ENCODE measurements at places on chromosomes 1 and 21. TPM values are rescaled to one million over a fixed set of nuclear protein-coding genes. Genes with fewer than 3 reads are reported as not detected.

DNA sequence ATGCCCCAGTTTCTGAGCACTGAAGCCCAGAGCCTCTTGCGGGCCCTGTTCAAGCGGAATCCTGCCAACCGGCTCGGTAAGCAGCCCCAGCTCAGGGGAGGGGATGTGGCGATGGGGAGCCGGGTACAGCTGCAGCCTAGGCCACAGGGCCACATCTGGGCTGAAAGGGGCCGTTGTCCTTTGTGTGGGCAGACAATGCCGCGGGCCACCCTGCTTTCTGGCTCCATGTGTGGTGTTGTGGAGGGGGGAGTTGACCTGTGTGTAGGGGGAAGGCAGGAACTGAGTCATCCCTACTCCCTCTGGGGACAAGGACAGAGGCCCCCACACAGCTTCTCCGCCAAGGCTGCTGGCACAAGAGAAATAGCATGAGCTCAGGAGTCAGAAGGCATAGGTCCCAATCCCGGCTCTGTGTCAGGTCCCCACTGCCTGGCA lies 26.0 kb downstream of the RPS6KA1 start:
- no peak overlapping the region for H3K4me3 ChIP-seq
- no peak overlapping the region for H3K27ac ChIP-seq
- H3K4me1 ChIP-seq = no peaks in the 10 kb centered on the region
- peaks cover 5% of the 10 kb centered on the region for H3K27me3 ChIP-seq
- no peaks in the 10 kb centered on the region for H3K36me3 ChIP-seq

DNA sequence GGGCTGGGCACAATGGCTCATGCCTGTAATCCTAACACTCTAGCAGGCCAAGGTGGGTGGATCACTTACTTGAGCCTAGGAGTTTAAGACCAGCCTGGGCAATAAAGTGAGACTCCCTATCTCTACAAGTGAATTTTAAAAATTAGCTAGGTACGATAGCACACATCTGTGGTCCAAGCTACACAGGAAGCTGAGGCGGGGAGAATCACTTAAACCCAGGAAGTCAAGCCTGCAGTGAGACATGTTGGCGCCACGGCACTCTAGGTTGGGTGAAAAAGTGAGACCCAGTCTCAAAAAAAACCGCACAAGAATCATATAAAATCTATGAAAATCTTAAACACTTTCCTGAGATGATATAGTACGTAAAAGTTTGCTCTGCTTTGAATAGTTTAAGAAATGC lies 30.2 kb downstream of the DBT start:
- H3K27ac ChIP-seq = no peak overlapping the region
- H3K4me3 ChIP-seq = no peak overlapping the region
- no peaks in the 10 kb centered on the region for H3K36me3 ChIP-seq
- H3K4me1 ChIP-seq = no peaks in the 10 kb centered on the region

DNA sequence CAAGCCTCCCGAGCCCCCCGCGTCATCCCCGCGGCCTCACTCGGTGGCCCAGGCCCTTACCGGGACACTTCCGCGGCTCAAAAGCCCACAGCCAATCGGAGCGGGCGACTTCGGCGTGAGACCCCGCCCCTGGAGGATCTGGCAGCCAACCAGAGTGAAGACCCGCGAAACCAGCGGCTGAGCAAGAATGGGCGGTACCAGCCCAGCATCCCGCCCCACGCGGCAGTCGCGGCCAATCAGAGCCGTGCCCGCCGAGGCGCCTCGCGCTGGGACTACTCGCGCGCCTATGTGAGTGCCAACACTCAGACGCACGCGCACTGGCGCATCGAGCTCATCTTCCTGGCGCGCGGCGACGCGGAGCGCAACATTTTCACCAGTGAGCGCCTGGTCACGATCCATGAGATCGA lies 22.5 kb downstream of the DISP3 start:
- peaks cover 50% of the 10 kb centered on the region for H3K36me3 ChIP-seq
- H3K4me3 ChIP-seq = no peak overlapping the region
- H3K27ac ChIP-seq = no peak overlapping the region
- H3K4me1 ChIP-seq = peaks cover 29% of the 10 kb centered on the region
- H3K27me3 ChIP-seq = peaks cover 9% of the 10 kb centered on the region

DNA sequence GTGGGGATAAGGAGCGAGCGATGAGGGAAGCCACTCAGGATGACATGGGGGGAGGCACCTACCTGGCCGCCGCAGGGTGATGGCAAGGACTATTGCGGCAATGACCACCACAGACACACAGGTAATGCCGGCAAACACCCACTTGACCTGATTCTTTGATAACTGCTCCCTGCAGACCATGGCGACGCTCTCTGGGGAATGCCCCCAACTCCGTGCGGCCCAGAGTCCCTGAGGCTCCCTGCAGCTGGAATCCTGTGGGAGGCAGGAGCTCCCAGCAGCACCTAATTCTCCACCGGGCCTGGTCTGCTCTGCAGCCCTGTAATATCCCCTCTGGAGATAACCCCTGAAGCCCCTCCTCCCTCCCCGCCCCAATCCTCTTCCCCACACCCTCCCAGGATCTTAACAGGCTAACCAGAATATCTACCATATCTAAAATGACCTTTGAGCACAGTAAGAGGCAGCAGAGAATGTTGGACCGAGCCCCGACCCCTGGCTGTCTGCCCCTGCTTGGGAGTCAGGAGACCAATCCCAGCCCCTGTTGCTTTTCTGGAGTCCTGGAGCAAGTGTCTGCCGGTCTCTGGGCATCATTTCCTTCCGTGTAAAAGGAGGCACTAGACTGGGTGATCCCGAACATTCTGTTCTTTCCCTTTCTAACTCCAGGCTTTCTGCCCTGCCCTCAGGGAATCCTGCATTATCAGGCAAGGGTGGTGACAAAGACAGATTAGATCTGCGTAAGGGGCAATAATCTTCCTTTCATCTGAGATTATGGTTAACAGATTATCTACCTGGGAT lies at the start of gene FAM151A:
FAM151A (minus strand) TSS at position 310 of the 792 bp plus-strand sequence; CDS start at position 180, 130 bp downstream.
- peaks cover 7% of the 10 kb centered on the region for H3K4me1 ChIP-seq
- no peaks in the 10 kb centered on the region for H3K27me3 ChIP-seq
- H3K4me3 ChIP-seq = no peak within 1 kb of the TSS

DNA sequence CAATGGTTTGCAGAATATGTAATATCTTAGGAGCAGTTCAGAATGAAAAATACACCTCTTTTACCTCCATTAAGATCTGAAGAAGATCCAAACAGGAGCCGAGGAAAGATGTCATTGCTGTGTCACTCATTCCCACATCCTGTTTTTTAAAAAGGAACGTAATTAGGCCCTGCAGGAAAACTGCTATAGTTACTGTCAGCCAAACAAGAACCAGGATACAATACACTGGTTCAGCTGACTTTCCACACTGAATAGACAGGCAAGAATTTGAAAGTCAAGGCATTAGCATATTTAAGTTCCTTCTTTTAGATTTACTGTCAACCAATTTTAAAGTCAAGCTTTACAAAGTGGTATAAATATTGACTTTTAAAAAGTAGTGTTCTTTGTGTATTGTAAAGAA lies 63.8 kb downstream of the IARS2 start:
- no peak overlapping the region for H3K4me3 ChIP-seq
- H3K36me3 ChIP-seq = no peaks in the 10 kb centered on the region
- H3K4me1 ChIP-seq = no peaks in the 10 kb centered on the region
- no peak overlapping the region for H3K27ac ChIP-seq

VAMP4 gene
- total RNA-seq = 8.4 TPM

DNA sequence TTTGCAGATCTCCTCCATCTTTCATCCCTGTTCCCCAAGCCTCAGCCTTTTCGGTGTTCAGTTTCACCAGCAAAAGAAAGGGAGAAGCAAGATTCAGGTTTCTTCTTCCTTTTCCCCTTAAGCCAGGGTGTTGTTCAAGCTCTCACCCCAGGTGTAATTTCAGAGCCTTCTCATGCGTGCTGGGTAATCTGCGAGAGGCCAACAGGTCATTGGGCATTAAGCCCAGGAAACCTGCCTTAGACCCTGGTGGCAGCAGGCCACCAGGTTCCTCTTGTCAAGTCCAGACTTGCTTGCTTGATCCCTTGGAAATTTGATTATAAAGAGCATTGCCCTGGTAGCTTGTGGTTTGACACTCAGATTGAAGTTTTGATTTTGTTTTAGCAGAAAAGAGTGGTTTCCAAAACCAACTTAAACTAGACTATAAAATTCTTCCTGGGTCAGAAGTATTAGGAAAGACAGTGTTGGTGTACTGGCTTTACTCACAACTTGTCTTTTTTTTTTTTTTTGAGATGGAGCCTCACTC lies 6.9 kb downstream of the AKR1A1 start:
- DNase-seq = no peak
- H3K27me3 ChIP-seq = no peaks in the 10 kb centered on the region
- H3K4me3 ChIP-seq = no peak overlapping the region

Measured in glutamatergic neuron (in vitro differentiated cells).